ENCODE measurements at places on chromosomes 6 and 20.
A peak's percentile ranks its signal among the peaks of the same experiment; 100 is the strongest.

DNA sequence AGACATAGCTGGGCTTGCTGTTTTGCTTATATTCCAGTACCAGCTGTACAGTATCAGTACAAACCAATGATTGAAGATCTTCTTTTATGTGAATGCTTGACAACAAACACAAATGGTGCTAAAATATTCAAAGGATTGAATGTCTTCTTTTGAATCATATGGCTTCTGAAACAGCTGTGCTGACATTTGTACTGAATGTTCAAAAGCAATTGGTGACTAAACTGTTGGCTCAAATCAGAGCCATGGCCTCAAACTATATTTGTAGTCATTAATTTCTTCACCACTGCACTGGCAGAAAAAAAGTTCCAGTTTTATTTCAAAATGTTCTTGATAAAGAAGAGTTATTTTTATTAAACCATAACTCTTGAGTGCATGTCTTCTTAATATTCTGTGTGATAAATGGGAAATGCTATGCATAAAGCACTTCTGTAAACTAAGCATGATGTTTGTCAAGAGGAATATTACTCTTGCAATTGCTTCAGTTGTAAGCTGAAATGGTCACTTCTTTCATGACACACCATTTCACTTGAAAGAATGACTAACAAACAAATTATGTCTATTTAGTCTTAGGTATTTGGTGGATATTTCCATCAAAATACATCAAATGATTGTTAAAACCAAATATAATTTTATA is 45.9 kb upstream of the CENPW start:
- no peak for DNase-seq

DNA sequence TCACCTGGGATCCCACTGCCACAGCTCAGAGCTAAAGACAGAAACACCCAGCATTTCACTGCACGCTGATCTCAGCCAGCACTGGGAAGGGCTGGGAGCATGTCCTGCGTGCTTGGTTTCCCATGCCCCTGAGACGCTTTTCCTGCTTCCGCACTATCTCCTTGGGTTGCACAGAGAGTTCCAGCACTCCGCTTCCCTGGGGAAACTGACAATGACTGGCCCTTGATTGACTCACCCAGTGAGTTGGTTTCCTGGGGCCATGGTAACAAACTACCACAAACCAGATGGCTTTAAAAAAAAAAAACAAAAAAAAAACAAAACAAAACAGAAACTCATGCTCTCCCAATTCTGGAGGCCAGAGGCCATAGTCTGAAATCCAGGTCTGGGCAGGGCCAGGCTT is 14.8 kb upstream of the MAS1L start:
- no peak for DNase-seq

DNA sequence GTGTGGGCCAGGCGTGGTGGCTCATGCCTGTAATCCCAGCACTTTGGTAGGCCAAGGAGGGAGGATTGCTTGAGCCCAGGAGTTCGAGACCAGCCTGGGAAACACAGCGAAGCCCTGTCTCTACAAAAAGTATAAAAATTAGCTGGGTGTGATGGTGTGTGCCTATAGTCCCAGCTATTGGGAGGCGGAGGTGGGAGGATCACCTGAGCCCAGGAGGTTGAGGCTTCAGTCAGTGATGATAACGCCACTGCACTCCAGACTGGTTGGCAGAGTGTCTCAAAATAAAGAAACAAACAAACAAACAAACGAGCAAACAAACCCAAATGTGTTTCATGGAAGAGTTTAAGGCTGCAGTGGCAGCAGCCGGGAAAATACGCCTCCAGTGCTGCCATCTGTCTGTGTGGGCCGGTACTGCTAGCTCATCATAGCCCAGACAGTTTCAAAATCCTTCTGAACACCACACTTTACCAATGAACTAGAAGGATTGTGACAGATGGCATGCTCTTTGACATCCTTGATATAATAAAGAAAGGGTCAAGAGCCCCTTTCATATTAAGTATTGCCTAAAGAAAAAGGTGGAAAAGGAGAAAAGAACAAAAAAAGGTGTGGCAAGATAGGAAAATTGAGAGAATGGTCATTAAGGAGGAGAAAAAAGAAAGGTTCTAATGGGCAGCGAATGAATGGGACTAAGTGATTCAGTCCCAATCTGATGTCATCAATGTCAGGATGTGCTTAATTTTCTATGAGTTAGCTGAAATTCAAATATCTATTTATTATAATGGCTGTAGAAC is 298.6 kb downstream of the SYNE1 start:
- DNase-seq: no peak

DNA sequence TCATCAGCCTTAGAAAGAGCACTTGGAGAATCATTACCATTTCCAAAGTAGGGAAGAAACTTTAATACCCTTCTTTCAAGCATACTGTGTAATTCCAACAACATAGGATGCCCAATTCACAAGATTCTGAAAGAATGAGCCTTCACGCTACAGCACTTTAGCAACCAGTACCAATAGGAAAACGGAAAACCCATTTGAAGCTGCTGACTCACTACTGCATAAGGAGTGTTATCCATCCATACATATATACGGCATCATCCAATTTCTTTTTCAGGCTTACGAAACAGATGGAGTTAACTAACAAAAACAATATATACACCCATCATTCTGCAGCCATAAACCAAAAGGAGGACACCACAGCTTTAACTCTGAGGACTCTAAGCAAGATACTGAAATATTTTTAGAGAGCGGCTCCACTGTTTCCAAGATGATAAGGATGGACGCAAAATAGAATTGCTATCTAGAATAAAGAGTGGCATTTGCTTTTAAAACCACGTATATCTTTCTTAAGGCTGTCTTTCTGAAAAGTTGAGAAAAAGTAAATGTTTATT is 24.9 kb downstream of the FYN start:
- no peak for DNase-seq

- DNase-seq: peak; percentile 7
These were observed 2.4 kb downstream of the CMTR1 start for GRCh38 chr6:37435373-37435772.

- peak; percentile 77 for DNase-seq
These were observed 45.3 kb upstream of the IFNGR1 start for GRCh38 chr6:137264311-137265075.

GRCh38 chr6:108604156-108604555 is 43.4 kb downstream of the FOXO3 start:
- DNase-seq: no peak

DNA sequence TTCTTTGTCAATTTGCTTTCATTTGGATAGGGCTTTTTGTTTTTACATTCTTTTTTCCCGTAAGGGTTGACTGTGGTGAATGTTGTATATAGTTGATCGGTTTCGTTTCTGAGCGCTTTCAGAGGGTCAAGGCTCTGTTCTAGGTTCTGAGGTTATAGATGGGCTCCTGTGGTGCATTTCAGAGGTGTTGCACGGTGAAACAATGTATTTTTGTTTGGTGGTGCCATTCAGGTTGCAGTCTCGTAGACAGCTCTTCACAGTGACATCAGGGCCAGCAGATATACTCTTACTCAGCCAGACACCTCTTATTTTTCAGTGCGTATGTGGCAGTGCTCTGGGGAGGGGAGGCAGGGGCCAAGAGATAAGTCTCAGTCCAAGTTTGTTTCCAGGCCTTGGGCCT is 72.1 kb downstream of the SNAP91 start:
- no peak for DNase-seq

- DNase-seq: no peak
These were observed 308.8 kb upstream of the SOX4 start for GRCh38 chr6:21284706-21285105.

DNA sequence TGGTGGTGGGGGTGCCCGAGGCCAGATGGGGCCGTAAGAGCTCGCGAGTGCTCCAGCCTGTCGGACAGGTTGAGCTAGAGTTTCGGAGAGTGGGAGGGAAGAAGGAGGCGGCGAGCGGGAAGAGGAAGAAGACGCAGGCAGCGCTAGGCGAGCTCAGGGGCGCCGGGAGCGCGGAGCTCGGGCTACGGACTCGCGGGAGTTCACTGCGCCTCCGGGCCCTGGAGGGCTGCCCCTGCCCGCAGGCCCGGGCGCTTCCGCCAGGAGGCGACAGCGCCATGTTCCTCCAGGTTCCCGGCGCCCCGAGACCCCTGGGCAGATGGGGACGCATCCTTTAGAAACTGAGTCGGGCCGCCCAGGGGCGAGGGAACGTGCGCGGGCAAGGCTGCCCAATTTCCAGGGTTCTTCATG is 984 bp downstream of the TFAP2C start:
- no peak for DNase-seq

GRCh38 chr20:45826381-45827019 is 612 bp downstream of the TNNC2 start:
- peak; percentile 3 for DNase-seq

DNA sequence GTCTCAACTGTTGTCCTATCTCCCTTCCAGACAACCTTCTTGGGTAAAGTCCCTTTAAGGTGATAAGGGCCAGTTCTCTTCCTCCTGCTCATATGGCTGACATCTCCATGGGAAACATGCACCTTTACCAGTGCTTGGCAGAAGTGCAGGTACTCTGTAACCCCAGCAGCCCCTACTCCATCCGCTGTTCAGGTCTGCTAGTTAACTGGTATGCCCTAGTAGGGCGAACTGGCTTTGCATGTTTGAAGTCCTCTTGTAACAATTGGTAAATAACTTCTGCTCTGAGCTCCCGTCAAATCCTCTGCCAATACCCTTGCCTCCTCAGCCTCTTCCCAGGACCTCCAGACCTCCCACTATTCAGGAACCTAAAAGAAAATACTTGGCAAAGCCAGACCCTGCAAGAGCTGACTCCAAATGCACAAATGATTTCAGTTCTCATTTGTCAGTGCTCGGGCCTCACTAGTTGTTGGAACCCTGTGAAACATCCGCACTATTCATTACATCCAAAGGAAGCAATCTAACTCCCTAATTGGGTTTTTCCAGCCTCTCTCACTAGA is 703.7 kb downstream of the MAFB start:
- no peak for DNase-seq

- DNase-seq: no peak
These were observed 668.6 kb downstream of the UTRN start for GRCh38 chr6:144953552-144954240.

- DNase-seq: peak; percentile 65
These were observed 115.5 kb downstream of the RFX6 start for GRCh38 chr6:116992546-116992945.

DNA sequence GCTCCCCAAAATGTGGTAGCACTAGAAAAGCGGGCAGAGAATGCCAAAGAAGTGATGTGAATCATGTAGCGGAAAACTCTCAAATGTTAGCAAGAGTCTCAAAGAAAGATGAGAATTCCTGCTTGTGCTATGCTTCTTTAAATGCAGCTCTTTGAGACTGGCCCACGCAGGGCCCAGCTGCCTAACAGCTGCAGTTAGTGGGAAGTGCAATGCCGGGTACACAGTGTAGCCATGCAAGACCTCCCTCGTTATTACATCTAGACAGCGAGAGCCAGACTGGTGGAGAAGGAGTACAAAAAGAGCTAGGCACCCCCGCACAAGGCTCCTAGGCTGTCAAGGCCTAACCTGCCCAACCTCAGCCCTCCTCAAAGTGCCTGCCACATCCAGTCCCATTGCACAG is 201.7 kb upstream of the PRDM1 start:
- no peak for DNase-seq

DNA sequence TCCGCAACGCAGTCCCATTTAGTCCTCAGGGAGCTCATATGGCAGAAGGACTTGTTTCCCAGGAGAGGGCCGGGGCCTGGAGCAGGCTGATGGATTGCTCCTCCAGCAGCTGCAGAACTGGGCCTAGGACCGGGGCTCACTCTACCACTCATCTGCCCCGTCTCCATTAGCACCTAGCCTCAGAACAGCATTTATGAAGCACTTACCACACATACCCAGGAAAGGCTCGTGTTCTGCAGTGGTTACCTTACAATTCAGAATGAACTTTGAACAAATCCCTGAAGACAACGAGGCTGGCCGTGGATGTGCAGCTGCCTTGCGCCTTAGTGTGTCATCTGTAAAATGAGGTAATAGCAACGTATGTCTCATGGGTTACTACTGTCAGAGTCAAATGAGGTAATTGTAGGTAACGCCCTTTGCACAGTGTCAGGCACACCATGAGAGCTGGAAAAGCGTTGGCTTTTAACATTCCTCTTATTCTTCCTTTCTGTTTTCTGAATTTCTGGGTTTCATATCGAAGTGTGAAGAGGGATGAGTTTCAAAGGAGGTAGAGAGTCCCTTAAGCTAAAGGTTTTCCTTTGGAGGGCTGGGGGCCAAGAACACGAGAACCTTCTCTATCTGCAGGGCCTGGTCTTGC is 46.3 kb upstream of the CD93 start:
- DNase-seq: no peak

- DNase-seq: no peak
These were observed 5.7 kb downstream of the MAPK13 start for GRCh38 chr6:36136034-36136433.

- no peak for DNase-seq
These were observed 1.5 kb upstream of the MDFI start for GRCh38 chr6:41636833-41637193.

- no peak for DNase-seq
These were observed 128.2 kb upstream of the ADGRB3 start for GRCh38 chr6:68506911-68507310.

DNA sequence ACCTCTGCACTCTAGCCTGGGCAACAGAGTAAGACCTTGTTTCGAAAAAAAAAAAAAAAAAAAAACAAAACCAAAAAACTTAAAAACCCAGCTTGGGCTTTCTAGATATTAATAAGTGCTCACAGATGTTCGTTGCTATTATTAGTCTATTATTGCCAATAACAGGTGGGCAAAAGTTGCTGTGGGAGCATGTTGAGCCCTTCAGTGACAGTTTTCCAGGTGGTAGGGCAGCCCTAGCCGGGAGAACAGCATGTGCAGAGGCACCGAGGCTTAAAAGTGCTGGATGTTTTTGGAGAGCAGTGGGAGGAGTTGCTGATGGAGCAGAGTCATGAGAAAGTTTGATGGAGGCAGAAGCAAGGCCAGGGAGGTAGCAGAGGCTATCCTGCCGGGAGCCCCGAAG is 4.4 kb downstream of the PPP1R16B start:
- DNase-seq: no peak

DNA sequence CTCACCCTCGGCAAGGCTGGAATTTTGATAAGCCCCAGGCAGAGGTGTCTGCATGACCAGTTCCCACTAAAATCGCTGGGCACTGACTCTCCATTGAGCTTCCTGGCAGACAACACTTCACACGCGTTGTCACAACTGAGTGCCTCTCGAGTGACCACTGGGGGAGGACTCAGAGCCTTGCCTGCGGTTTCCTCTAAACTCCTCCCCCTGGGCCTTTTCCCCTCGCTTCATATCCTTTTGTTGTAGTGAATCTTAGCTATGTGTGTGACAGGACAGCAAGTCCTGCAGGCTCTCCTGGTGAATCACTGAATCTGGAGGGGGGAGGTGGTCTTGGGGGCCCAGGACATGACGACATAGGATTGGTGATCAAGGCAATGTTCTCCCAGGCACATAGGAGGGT is 670.8 kb downstream of the PRKN start:
- DNase-seq: no peak

DNA sequence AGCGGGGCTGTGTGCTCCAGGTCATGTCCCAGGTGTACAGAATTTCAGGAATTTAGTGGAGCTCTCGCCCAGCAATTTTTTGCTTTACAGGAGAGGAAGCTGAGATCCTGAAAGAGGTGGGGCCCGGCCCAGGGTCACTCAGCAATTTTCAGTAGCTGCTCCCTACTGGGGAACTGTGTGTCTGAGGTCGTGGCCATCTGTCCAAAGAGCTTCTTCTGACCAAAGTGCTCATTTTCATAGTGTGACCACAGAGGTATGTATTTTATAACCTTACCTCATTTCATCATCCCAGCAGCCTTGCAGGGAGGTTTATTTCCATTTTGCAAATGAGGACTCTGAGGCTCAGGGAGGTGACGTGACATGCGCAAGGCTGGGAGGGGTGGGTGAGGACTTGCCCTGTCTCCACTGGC is 46.3 kb downstream of the FAM209B start:
- no peak for DNase-seq

- DNase-seq: no peak
These were observed 16.3 kb downstream of the LRP11 start for GRCh38 chr6:149847939-149848267.

GRCh38 chr6:90021711-90022110 is 127.4 kb downstream of the GJA10 start:
- DNase-seq: peak; percentile 34
